Activated T-cell treated with anti-CD3 and anti-CD28 coated beads, Interleukin-2, amount 50 U/mL, for 1 hour (primary cell): ENCODE measurements at places on chromosomes 2 and 18.

- no peak for DNase-seq
Measured at GRCh38 chr2:58479535-58480140, 238.5 kb upstream of the FANCL start.

- DNase-seq: no peak
Measured at GRCh38 chr2:186739739-186740138, 45.9 kb downstream of the FAM171B start.

- no peak for DNase-seq
Measured at GRCh38 chr2:6952101-6952500, 34.9 kb downstream of the RNF144A start.

DNA sequence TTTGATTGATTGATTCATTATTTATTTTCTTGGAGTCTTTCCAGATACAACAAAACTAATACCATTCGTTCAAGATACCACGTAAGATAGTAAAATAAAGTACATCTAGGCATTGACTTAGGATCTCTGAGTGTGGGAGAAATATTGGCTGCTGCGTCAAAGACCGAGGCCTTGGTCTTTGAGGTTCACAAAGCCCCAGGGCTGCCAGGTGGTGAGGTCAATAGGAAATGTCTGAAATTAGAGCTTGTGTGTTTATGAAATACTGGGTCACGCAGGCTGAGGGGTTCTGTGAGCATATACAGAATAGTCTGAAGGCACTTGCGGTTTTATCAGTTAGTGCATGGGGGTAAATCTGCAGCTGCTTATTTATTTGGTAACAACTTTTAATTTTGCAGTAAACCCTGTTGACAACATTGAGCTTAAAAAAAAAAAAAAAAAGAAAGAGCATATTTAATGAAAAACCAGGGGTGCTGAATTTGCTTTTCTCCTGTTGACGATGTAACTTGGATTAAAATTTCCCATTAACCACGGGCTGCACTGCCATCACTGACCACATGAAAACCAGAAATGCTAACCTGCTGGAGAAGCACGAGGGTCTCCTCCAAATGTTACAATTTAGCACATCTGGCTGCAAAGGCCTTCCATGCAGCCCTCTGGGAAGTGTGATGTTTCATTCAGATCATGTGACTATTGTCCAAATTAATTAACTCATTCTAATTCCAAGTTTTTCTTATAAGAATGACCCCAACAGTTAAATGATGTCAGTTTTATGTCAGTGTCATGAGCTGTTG, 27.1 kb upstream of the SERPINB12 start:
- DNase-seq: no peak

DNA sequence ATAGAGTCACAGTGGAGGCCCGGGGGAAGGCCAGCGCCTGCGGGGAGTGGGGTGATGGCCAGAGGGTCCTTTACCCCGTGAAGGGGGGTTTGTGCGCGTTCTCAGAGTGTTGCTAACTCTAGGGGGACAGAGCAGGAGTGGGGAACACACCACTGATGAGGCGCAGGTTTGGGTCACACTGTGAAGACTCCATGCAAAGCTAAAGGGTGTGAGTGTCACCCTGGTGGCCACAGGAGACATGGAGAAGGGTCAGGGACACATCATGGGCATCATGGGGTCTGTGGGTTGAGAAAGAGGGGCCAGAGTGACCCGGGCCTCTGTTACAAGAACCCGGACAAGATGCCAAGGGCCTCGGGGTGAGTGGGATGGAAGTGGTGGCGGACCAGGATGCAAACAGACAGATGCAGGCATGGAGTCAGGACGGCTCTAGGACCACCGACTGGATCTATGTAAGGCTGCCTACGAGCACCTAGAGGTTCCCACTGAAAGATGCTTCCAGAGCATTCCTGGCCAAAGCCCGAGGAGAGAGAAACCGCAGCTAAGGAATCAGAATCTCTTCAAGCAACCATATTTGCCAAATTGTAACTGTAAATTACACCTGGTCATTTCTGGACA, 84.3 kb downstream of the PXDN start:
- DNase-seq: no peak

DNA sequence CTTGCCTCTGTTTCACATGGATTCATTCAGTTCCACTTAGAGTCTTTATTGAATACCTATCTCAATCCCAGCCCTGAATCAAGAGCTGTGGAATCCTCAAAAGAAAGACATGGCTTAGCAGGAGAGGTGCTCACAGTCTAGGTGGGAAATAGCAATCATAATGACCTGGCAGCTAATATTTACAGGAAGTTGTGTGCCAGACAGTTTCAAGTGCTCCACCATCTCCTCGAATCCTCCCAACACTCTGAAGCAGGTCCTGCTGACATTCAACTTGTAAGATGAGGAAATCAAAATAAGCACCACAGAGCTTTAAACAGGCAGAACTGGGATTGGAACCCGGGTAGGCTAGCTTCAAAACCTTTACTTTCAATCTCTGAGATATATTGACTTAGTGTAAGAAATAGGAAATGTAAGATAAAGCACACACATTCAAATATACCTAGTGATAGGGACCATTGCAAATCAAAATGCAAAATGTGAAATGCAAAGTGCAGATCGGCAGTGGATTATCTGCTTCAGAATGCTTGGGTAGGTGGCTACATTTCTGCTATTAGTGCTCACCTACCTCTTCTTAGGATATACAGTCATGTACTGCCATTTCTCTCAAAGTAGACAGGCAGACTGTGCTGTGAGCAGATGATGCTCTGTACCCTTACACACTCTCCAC, 182.0 kb downstream of the PRKCE start:
- no peak for DNase-seq

- peak; percentile 52 for DNase-seq
Measured at GRCh38 chr18:63157293-63158011, 162.1 kb downstream of the BCL2 start.

GRCh38 chr2:196314780-196315179, 143.4 kb upstream of the STK17B start:
- no peak for DNase-seq

- peak; percentile 42 for DNase-seq
Measured at GRCh38 chr2:126886211-126886915, 12.3 kb upstream of the TEX51 start.

GRCh38 chr2:165401285-165401852, 68.1 kb upstream of the CSRNP3 start:
- DNase-seq: no peak

DNA sequence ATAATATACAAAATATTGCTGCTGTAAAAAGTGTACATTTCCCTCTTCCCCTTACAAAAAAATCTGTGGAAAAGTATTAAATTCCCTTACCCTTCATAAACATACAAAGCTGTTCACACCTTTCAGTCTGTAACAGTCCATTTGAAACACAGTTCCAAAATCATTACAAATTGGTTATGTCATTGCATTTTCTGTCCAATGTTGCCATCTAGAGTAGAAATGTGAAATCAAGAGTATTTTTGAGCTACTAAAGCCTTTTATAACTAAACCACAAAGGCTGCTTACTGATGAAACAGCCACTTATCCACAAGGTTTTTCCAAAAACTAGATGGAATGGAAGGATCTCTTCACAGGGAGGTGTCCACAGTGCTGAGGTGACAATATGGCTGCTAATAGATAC, 72.5 kb downstream of the SS18 start:
- no peak for DNase-seq

DNA sequence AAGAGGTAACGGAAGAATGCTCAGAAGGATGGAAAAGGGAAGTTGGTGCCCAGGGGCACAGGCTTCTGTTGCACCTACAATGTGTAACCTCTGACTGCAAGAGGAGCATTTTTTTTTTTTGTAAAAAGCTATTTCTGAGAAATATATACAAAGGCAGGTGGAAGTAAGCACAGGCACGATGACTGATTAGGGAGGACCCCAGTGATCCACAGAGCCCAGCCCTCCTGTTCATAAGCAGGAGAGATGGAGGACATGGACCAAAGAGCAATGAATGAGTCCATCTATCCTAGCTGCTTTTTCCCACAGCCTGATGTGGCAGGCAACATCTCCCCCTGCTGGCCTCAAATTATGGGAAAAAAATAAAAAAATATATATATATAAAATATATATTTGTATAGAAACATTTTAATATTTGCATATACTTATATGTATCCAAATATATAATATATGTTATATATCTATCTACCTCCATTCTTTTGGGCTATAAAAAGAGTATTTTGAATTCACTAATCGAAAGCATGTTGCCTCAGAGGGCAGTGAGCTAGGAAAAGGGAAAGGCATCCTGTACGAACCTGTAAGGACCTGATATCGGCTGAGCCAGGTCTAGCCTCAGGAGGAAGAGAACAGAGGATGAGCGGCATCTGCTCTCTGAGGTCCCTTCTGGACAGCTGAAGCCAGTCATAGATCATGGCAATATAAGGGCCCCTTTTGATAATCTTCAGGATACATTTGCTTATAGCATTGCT, 166.0 kb upstream of the STK17B start:
- peak; percentile 32 for DNase-seq

GRCh38 chr2:168156661-168157060, 90.7 kb downstream of the STK39 start:
- DNase-seq: no peak

DNA sequence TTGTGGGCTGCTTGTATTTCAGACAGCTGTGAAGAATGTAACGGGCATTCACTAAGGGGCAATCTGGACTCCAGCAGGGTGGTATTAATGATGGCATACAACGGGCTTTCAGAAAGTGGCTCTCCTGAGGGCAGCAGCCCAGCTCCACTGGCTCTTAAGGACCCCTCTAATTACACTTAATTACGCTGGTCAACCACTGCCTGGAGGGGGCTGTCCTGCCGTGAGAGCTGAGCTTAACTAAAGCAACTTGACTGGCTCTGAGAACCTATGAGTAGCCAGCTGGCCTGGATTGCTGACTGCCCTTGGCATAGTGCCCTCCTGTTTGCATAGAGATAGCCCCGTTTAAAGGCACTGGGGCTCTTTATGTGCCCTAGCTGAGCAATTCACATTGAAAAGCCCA, 3.8 kb downstream of the LIPG start:
- DNase-seq: no peak

DNA sequence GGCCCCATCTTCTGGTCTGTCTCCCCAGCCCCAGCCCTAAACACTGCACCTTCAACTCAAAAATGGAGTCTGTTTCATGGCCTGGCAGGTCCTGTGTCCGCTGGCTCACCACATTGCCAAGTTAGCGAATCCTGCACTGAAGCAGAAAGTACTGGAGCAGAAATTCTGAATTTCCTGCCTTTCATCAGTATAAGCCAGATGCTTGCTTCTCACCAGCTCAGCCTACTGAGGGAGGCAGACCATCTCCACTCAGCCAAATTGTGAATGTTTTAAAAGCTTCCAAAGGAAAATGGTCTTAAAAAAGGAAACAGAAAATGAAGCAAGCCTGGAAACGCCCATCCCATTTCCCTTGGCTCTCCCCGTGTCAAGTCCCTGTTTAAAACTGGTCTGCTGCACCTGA, 157.8 kb downstream of the C1D start:
- no peak for DNase-seq

DNA sequence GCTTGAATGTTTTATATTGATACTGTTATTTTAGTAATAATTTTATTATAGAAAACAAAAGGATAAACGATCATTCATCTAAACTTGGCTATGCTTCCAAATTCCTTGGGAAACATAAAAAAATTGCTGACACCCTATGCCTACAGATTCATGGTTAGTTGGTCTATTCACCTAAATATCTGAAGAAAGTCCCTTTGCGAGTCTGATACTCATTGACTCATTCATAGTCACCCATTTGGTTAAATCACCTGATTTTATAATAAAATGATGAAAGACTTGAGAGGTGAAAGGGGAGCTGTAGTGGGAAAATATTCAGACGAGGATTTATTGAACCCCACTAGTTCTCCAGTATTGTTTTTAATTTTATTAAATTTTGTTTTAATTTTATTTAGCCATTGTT, 112.0 kb downstream of the PTPN4 start:
- no peak for DNase-seq

GRCh38 chr2:96587843-96588242, 50.3 kb downstream of the KANSL3 start:
- no peak for DNase-seq

DNA sequence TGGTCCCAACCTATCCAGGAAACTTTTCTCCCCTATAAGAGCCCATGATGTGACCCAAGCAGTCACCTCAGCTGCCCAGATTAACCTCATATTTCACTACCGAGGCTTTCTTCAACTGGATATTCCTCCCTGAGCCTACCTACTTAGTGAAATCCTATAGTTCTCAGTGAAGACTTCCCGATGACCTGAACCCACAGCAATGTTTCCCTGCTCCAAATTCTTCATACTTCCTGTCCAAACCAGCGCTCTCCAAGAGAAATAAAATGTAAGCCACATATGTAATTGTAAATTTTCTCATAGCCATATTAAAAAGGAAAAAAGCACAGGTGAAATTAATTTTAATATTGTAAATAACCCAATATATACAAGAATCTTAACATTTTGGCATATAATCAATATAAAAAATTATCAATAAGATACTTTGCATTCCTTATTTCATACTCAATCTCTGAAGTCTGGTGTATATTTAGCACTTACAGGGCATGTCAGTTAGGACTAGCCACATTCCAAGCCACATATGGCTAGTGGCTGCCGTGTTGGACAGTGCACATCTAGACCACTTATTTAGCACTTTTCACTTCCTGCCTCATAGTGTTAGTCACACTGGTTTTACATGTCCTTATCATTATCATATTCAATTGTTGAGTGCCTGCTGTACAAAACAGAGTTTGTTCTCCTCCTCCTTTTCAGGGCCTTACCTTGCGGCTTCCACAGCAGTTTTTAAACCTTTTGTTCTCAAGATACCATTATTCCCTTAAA, 1.9 kb upstream of the STAT4 start:
- no peak for DNase-seq

- DNase-seq: no peak
Measured at GRCh38 chr18:74429096-74429495, 28.0 kb downstream of the DIPK1C start.

GRCh38 chr2:109563980-109564550, 49.7 kb downstream of the SEPTIN10 start:
- DNase-seq: no peak
